ENCODE measurements at places on chromosomes 6 and 20.
A peak's percentile ranks its signal among the peaks of the same experiment; 100 is the strongest.

DNA sequence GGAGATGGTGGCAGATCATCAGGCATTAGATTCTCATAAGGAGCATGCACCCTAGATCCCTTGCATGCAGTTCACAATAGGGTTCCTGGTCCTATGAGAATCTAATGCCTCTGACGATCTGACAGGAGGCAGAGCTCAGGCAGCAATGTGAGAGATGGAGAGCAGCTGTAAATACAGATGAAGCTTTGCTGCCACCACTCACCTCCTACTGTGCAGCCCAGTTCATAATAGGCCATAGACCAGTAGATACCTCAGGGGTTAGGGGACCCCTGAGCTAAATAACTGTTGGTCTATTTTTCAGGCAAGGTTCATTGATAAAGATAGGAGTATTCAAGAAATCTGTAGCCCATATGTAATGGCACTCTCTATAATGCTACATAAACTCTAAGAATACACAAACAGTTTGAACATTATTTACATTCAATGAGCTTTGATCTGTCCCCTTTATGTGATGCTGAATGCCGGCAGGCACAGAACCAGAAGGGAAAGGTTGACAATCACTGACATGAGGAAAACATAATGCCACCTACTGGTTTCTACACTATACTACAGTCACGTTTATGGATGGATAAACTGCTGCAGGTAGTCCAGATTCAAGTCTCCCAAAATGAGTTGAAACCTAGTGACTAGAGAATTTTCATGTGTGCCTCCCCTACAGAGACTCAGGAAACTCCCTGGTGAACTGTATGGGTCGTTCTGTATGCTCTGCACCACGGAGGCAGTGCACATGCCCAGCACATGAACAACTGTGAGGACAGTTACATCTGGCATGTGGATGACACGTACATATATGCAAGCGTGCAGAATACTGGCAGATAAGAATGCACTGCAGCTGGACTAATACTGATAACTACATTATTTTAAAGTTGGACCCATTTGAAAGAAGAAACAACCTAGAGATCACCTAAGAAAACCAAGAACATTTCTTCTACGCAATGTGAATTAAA is 72.0 kb downstream of the DST start:
- DNase-seq = peak; percentile 31

DNA sequence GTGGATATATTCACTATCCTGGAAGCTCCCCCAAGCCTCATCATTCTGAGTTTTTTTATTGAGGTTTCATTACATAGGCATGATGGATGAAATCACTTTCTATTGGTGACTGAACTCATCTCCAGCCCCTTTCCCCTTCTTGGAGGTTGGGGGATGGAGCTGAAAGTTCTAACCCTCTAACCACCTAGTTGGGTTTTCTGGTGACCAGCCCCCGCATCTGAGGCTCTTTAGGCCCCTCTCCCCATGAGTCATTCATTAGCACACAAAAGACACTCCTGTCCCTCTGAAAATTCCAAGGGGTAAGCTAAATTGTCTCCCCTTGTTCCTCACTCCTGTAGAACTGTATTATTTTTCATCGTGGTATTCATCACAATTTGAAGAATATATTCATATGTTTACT is 33.3 kb downstream of the GFRA4 start:
- no peak for DNase-seq

GRCh38 chr20:53926428-53927028 is 143.9 kb downstream of the BCAS1 start:
- peak; percentile 44 for DNase-seq

- no peak for DNase-seq
These were observed 20.7 kb downstream of the RIPK1 start for GRCh38 chr6:3088968-3089367.

DNA sequence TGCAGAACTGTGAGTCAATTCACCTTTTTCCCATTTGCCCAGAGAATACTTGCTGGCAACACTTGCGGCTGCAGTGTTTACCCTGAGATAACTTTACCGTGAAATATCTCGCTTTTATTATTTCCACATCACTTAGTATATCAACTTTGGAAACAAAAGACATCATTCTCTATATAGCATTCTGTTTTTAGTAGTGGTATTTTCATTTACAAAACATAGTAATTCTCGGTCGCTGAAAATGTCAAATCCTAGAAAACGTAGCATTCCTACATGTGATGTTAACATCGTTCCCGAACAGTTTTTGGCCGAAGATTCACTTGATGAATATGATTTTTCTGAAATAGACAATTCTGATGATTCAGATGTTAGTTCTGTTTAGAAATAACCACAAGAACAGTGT is 52.0 kb downstream of the NHLRC1 start:
- DNase-seq = no peak

DNA sequence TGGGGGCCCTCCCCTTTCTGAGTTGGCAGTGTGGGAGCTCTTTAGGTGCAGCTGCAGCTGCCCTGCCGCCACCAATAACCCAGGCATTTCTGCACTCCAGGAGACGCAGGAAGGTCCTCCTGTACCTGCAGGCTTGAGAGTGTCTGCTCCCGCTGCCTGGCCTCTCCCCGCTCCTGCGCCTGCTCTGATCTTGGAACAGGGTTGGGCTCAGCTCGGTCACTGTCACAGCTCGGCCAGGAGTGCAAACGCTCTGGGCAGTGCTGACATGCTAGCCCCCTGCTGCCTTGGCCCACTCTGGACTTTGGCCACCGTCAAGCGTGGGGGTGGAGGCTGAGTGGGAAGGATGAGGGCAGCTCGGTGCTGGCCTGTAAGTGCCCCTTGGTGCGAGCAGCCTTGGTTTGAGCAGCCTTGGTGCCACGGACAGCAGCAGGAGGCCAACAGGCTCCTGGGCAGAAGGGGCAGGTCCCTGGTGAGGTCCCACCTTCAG is 738.1 kb upstream of the GJE1 start:
- DNase-seq = no peak

DNA sequence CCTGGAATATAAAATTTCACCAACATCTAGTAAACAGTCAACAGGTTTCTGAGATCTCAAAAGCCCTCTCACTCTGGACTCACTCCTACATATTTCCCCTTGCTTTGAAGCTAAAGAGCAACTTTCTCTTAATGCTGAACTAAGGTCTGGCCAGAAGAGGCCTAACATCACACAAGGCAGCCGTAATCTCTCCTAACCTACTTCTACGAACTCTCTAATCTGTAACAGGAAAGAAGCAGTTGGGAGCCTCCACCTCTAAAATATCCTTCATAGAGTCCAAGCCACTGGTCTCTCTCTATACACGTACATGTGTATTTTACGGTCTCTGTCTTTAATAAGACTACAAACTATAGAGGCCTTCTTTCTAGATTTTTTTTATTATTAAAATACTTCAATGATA is 72.0 kb downstream of the REV3L start:
- DNase-seq = no peak

DNA sequence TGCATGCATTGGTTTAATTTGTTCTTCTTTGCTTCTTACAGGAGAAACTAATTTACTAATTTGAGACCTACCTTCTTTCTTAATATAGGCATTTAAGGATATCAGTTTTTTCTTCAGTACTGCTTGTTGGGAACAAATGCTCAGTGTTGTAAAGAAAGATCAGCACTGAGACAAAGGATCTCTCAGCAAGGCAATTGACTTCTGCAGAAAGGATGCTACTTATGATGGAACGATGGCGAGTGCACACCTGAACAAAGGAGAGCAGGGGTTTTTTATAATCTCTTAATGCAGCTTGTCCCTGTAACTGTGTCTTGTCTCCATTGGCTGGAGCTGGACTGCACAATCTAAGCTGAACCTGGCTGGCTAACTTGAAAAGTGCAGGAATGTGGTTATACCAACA is 64.2 kb downstream of the RPP21 start:
- DNase-seq = no peak

DNA sequence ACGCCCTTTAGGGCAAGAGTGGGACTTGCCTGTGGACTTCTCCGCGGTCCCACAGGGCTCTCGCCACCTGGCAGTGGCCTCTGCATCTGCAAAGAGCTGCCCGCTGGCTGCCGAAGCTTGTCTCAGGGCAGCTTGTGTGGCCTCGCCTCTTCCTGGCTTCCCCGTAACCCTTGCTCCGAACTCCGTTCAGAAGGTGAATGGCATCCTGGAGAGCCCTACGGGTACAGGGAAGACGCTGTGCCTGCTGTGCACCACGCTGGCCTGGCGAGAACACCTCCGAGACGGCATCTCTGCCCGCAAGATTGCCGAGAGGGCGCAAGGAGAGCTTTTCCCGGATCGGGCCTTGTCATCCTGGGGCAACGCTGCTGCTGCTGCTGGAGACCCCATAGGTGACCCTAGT is 3.0 kb downstream of the RTEL1 start:
- DNase-seq = no peak

GRCh38 chr6:112030961-112031660 is 22.8 kb upstream of the CCN6 start:
- no peak for DNase-seq

DNA sequence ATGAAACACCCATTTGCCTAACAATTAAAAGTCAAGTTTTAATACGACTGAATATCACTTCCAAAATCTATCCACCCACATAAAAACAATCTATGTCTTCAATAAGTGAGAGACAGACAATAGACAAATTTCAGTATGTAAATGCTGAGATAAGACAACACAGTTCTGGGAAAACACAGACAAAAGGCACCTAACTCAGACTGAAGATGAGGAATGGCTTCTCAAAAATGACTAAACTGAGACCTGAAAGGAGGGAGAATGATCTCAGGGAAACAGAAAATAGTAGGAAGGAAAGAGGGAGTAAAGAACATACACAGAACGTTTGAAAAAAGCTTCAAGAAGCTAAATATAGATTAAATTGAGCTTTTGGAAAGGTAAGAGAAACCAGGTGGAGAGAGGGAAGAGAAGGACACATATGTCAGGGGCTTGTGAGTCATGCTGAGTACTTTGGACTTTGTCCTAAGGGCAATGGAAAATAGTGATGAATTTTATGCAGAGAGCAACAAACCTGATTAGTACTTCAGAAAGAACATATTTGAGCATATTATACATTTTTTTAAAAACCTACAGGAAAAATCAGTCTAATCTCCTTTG is 16.1 kb downstream of the LMBRD1 start:
- DNase-seq = no peak

- peak; percentile 76 for DNase-seq
These were observed 575 bp upstream of the CNR1 start for GRCh38 chr6:88166493-88167351.

DNA sequence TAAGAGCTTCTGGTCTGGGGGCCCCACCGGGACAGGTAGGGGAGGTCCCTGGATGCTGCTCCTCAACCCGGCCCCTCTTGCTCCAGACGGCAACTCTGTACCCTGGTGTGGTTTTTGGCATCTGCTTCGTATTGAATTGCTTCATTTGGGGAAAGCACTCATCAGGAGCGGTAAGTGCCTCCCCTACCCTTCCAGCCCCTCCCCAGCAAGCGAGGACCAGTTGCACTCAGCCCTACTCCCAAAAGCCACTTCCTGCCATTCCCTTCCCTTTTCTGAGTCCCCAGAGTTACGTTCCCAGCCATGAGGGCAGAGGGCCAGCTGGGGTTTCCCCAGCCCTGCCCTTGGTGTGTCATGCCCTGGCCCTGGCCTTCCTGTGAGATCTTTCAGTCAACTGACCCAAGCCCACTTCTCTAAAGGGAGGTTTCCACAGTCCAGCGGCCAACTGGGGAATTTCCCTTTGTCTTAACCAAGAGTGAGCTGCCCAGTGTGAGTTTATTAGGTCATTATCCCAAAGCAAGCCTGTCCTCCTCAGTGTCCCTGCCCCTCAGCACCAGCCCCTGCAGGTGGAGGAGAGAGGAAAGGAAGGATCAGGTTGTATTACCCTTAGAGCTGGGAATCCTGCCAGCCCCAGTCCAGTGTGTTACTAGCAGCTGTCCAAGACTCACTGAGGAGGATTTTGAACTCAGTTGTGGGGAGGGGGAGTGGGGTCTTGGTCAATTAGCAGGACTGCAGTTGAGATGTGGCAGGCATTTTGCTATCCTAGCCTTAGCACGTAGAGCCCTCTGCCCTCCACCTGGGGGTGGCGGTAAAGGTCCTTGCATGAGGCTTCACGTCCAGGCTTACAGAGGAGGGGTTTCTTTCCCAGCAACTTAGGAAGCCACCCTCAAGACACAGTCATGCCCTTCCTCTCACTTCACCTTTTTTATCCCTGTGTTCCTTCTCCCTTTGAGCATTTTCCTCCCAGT is 45.8 kb downstream of the TM9SF4 start:
- DNase-seq = peak; percentile 43

DNA sequence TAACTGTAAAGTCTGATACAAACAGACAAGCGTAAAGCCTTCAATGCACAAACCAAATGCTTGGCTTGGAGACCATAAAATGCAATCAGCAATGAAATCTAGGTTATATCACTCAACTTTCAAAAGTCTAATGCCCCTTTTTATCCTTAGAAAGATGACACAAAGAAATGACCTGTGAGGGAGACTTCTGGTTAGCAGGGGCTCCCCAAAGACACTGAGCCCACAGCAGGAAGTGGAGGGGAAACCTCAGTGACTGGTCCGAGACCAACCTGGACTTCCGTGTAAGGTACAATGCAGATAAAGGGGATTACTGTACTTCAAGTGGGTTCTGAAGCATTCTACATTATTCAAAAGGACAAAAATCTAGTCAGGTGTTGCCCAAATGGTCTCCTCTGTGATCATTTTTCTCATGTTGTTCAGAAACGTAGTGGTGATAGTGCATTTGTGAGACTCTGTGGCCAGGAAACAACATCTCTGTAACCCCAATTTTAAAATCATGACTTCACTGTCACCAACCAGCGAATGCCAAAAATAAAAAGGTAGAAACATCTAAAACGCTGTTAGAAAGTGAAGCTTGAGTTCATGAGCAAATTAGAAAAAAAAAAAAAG is 88.2 kb downstream of the HIVEP2 start:
- DNase-seq = peak; percentile 32

DNA sequence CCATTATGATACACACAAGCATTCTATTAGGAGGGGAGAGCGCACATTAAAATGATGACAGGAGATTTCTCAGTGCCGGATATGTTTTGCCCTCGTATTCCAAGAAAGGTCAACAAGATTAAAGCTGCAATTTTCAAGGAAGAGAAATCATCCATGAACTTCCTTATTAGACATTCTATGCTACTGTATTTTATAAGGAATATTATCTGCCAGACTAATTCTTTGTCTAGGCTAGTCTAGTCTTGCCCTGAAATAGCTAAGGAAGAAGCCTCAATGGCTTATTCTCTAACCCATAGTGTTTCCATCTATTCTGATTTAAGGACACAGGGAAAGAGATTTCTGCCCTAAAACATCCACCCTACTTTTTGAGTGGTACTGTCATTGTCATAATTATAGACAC is 315.4 kb downstream of the ADGRG6 start:
- no peak for DNase-seq

- DNase-seq = no peak
These were observed 12.7 kb upstream of the MLIP start for GRCh38 chr6:54098450-54099044.

- DNase-seq = no peak
These were observed 54.9 kb upstream of the FRMD1 start for GRCh38 chr6:168133687-168134559.

- no peak for DNase-seq
These were observed 60.1 kb upstream of the LTV1 start for GRCh38 chr6:143783077-143783476.

GRCh38 chr6:139748353-139749146 is 374.1 kb upstream of the CITED2 start:
- DNase-seq = no peak
